ENCODE measurements at places on chromosomes 7 and 10.
A peak's percentile ranks its signal among the peaks of the same experiment; 100 is the strongest.

DNA sequence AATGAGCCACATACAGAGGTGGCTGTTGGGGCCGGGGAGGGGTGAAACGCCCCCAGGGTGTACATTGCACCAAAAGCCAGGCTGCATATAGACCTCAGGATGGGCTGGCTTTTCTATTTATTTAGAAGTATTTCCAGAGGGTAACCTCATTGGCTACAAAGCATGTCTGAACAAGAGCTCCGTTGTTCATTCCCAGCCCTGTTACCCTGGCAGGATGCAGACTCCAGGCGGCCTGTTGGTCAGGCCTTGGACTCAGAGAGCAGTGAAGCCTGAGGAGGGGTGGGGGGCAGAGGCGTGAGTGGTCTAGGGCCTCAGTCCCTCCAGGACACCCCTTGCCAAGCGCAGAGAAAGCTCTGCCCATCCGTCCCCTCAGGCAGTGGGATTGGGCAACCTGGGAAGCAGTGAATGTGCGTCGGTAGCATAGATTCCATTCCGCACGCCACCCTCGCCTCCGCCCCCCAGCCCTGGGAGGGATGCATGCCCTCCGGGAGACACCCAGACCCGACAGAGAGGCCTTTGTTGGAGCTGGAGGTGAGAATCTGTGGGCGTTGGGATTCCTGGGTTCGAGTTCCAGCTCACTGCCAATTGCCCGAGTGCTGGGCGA lies 41.9 kb downstream of the TCF7L2 start:
- no peak for DNase-seq

DNA sequence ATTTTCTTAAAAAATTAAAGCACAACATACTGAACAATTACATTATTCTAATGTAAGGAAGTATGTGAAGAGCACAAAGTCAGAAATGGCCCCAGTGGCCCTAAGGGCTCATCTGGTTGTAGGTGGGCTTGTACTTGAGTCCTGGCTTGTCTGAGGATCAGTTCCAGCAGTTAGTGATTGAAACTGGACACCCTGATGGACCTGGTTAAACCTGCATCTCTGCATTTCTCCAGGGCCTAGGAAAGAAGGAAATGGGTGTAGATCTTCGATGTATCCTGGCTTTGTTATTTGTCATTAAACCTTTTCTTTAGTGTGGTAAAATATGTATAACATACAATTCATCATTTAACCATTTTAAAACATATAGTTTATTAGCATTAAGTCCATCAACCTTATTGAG lies 9.7 kb upstream of the AKR1C2 start:
- no peak for DNase-seq

- DNase-seq, result no peak
These were observed 87.7 kb upstream of the TMEM168 start for GRCh38 chr7:112877691-112878460.

- DNase-seq, result no peak
These were observed 3.2 kb downstream of the PTPRN2 start for GRCh38 chr7:158584407-158584806.

DNA sequence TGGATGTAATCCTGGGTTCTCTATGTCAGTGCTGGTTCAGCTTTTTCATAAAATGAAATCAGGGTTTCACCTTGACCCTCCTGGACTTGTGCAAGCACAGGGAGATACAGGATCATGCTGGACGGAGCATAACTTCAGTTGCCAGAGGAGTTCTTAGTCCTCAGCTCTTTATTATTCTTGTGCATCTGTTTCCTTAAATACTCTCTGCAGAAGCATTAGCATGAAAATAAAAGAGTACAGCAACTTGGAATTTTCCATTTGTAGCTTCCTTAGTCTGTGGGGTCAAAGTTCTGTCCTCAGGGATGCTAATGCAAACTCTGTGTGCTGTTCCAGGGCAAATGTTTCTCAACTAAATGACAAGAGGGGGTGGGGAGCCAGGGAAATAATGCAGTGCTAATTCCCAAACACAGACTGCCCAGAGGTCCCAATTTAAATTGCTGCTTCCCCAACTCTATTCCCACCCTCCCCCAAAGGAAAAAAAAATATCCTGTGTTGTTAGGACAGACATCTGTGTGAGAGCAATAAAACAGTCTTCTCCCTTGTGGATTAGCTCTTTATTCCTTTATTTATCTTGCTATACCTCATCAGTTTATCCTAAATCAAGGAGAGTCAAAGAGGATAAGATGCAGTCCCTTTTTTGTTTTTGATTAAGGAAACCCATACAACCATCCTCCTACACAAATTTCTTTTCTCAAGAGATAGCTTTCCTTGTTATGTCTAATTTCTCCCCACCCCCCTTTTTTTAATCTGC lies 905.0 kb downstream of the LRMDA start:
- no peak for DNase-seq

- no peak for DNase-seq
These were observed 376.3 kb downstream of the INHBA start for GRCh38 chr7:41326616-41327015.

- no peak for DNase-seq
These were observed 46.7 kb upstream of the SPOCK2 start for GRCh38 chr10:72134785-72135767.

DNA sequence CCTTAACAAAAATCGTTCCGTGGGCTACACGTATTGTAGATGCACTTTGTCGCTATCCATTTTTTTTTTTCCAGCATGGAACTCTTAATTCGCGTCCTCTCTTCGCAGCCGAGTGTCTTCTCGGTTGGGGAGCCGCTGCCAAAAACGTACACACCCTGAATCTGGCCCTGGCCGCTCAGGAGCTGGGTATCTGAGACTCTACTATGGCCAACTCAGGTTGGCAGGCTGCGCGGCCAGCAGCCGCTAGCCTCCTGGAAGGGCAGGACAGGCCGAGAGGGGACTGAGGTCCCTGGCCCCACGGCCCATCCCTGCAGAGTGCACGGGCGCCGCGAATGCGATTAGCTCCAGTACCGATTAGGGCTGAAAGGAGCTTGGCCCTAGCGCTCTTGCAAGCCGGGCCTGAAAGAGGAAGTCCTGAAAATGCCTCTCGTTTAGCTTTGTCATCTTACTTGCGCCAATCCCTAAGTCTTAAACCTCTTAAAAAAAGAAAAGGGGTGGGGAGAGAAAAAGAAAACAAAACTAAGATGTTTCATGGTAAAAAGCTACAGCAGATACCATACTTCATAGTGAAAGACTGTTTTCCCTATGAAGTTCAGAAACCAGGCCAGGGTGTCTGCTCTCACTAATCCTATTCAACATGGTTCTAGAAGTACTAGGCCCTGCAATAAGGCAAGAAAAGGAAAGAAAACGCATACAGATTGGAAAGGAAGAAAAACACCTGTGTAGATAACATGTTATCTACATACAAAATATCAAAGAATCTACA lies 113.2 kb upstream of the RHEB start:
- DNase-seq, result no peak

DNA sequence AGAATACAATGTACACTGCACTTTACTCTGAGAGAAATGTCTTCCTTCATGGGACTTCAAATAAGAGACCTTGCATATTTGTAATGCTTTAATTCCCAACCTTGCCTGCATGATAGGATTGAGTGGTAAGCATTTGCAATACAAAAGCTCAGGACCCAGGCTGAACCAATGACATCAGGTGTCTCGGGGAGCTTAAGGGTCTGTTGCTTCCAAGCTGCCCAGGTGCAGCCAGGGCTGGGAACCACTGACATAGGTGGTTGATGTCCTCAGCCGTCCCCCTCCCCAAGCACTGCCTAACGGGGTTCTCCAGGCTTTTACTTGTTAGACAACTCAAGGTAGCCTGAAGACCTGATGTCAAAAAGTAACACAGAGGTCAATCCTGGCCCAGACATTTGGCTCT lies 29.1 kb downstream of the FIGNL1 start:
- DNase-seq, result no peak

DNA sequence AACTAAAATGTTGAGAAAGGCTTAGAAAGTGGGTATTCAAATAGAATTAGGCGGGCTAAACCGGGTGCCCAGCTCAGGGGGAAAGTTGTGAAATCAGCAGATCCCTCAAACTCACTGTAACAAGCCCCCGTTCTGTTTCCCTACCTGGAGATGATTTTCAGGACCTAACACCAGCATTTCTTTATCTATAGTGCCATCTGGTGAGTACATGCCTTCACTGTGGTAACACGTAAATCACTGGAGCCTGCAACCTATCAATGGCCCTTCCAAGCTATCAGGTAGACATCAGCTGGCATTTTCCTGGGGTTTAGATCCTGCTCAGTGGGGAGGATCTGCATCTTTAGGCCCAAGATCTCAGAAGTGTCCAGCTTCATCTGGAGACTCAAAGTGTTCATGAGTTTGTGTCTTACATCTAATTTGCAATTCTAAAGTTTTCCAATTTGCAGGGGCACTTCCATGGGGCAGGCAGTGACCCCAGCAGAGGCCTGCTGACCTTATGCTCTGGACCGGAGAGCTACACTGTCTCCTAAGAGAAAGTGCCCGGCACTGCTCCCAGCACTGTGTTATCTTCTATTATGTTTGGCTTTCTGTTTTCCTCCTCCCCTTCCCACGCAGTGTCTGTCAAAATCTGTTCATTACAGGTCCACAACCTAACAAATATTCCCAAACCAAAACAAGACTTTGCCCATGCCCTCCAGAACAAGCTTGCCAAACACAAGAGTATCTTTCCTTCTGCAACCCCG lies 132.5 kb downstream of the LSM5 start:
- DNase-seq, result no peak

- no peak for DNase-seq
These were observed 36.7 kb downstream of the CSGALNACT2 start for GRCh38 chr10:43174969-43175368.

DNA sequence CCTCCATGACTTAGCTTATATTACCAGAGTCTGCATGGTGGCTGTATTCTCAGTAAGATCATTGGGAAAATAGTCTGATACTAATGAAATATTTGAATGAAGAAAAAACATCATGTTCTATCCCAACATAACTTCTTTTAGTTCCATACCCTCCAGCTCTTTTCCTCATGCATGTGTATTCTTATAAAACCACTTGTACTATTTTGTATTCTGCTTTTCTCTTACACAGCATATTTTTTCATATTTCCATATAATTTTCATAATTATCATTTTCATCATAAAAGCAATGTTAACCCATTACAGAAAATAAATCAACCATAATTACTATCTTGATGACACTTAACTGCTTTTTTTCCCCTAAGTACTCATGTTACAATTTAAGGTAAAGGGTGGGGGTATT lies 371.2 kb upstream of the LRGUK start:
- no peak for DNase-seq

DNA sequence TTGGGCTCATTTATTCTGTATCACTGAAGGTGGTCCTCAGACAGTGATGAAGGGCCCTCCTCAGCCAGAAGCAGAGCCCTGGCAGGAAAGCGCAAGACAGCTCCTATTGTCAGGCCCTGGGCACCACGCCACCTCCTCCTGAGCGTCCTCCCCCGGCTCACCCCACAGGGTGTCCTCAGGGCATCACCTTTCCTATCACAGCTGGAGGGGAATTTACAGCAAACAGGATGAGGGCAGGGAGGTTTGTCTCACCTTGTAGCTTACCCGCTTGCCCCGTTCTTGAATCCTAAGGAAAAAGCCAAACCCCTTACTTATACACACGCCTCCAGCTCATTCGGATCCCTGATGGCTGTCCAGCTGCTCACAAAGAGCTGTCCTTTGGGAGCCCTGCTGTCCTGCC lies 50.2 kb upstream of the LANCL2 start:
- no peak for DNase-seq

DNA sequence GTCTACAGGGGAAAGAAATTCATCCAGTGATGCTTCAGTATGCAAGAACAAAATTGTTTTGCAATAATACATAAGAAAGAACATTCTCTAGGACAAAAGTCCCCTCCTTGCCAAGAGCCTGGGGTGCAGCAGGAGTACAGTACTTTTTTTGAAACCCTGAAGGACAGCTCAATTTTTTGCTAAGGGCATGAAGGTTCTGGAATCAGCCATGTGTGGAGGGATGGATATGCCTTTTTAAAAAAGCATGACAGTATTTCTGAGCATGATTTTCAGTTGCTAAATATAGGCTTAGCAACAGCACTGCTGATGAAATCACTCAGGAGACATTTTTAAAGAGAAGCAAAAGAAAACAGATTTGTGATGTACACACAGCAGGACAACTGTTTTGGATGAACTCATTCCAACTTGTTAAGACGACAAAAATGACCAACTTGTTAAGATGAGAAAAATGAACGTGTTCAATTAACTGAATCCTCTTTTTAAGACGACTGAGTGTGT lies 39.3 kb downstream of the HBP1 start:
- peak; percentile 37 for DNase-seq

- no peak for DNase-seq
These were observed 24.2 kb downstream of the MGMT start for GRCh38 chr10:129491123-129491734.

- no peak for DNase-seq
These were observed 310.7 kb downstream of the SFMBT2 start for GRCh38 chr10:7100032-7100702.

DNA sequence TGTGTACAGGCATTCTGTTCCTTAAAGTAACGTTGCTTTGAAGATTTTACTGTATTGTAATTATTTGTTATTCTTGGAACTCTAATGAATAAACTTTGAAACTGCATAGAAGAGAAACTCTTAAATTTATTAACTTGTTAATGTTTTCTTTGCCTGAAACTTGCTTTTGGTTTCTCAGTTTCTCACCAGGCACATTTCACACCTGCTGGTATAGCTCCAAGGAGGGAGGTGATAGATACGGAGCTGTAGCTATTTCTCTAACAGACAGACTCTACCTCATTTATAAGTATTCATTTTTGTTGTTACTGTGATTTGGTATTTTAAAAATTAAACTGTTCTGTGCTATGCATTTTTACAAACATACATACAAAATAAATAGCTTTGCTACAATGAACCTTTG lies 32.7 kb downstream of the R3HCC1L start:
- DNase-seq, result no peak
